ENCODE measurements at places on chromosomes 6 and 20. TPM values are rescaled to one million over a fixed set of nuclear protein-coding genes. Genes with fewer than 3 reads are reported as not detected.

The SLC22A3 gene
- total RNA-seq = 2.4 TPM

The ADGRB3 gene
- total RNA-seq = not detected

The LST1 gene
- not detected for total RNA-seq

The TRAPPC3L gene
- total RNA-seq = not detected

The ZNF391 gene
- 4.0 TPM for total RNA-seq

The PLN gene
- not detected for total RNA-seq

The ARFGEF3 gene
- total RNA-seq = 5.5 TPM

The BRPF3 gene
- total RNA-seq = 8.9 TPM

The GABRR1 gene
- total RNA-seq = not detected

DNA sequence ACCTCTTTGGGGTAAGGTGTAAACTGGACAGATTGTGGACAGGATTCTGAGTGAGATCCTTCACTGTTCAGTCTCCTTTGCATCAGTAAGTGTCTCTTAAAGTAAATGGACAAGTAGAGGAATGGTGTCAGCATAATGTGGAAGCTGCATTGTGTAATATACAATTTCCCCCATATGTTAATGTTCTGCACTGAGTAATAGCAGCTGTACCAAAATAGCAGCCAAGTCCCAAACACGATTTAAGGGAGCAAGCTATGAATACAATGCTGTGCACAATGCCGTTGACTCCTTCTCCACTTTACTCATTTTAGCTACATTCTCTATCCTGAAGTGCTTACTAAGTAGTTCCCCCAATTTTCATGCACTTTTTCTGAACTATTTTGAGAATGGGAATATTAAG, 21.1 kb upstream of the TRIM26 start:
- no peak for DNase-seq

- no peak for DNase-seq
Measured at GRCh38 chr6:144649085-144649484, 363.9 kb downstream of the UTRN start.

GRCh38 chr6:169097381-169097959, 156.2 kb downstream of the THBS2 start:
- peak; percentile 78 for DNase-seq

- peak; percentile 71 for DNase-seq
Measured at GRCh38 chr20:63434599-63435378, 37.7 kb downstream of the KCNQ2 start.

GRCh38 chr6:11397622-11398450, 139.7 kb upstream of the TMEM170B start:
- no peak for DNase-seq

GRCh38 chr6:1606780-1607515, 2.8 kb upstream of the FOXC1 start:
- DNase-seq = no peak

GRCh38 chr6:14149053-14149738, 31.6 kb downstream of the CD83 start:
- DNase-seq = no peak

DNA sequence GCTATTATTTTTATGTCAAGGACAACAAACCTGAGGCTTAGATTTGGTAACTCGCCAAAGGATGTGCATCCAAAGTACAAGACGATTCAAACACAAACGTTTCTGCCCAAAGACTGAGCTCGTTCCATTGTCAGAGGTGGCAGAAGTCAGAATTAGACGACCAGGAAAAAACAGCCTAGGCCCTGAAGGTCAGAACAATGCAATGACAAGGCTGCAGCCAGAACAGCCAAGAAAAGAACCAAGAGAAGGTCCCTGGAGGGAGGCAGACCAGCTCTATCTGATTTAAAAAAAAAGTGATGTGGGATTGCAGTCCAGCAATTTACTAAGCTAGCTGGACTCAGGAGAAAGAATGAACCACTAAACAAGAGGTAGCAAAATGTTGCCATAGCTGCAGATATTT, 54.2 kb downstream of the NCOA7 start:
- no peak for DNase-seq

- no peak for DNase-seq
Measured at GRCh38 chr20:2246069-2246491, 49.7 kb upstream of the TGM3 start.

GRCh38 chr6:422433-423054, 31.0 kb downstream of the IRF4 start:
- peak; percentile 98 for DNase-seq

GRCh38 chr6:152695372-152696045, 2.2 kb upstream of the MYCT1 start:
- DNase-seq = no peak

GRCh38 chr6:53724501-53724900, 58.9 kb upstream of the KLHL31 start:
- DNase-seq = no peak

DNA sequence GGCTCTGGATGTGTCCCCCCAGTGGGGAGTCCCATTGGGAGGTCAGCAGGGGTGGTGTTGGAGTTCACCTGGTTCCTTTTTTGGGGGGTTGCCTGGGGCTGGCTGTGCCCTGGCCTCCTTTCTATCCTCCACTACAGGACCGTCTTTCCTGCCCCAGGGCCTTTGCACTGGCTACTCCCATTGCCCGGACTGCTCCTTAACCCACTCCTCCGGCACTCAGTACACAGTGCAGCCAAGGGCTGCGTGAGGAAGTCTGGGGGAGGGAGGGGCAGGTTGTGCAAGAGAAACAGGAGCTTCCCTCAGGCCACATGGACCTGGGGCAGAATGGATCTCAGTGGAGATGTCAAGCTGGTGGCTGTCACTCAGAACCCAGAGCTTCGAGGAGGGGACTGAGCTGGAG, 429.3 kb upstream of the SULF2 start:
- no peak for DNase-seq

DNA sequence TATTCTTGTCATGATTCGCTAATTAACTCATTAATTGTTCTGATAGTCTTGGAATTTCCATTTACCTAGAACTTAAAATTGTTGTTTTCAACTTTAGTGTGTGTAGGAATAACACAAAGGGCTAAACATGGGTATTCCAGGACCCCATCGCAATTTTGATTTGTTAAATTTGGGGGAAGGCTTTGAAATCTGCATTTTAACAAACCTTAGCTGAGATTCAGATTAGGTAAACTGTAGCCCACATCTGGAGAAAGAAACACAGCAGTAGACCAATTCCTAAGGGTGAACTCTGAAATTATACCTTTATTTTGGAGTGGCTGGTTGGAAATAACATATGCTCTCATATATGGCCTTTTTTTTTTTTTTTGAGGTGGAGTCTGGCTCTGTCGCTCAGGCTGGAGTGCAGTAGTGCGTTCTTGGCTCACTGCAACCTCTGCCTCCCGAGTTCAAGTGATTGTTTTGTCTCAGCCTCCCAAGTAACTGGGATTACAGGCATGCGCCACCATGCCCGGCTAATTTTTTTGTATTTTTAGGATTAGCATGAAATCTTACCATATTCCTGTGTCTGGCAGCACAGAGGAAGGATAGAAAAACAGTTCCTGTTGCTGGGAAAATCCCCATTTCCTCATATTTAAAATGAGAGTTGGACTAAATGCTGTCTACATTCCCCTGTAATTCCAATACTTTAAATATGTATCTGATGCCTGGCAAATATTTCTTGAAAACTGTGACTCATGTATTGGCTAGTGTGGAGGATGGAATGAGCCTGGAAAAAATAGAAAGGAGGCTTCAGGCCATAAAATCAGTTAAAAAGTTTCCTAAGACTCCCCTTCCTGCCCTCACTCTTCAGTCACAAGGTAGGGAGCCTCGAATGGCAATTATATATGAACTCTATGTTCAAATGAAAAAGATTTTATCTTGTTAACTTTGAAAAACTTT, 96.7 kb upstream of the FAM184A start:
- DNase-seq = no peak

GRCh38 chr6:155084431-155085123, 89.5 kb downstream of the TIAM2 start:
- peak; percentile 83 for DNase-seq

DNA sequence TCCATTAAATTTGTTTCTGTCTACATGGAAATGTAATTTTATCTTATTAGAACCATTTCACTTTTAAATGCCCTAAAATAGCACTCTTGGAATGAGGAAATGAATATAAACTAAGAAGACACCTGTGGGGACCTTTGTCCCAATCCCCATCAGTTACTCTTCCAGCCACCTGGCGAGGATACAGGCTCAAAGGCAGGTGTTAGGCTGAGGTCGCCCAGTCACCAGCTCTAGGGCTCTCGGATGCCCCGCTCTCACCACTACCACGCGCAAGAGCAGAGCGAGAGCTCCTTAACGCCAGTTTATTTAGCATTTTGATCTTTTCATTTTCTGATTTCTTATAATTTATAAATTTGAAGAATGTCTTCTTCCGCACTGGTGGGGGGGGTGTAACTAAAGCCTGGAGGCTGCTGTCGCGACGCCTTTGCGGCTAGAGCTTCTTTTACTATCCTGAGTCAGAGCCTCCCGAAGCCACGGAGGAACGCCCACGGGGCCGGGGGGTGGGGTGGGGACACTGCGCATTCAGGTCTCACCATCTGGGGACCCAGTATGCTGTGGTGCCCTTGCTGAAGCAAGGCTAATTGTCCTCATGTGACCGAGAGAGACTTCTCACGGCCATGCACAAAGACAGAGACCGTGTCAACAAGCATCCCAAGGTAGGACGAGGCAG, 38.7 kb upstream of the AFDN start:
- DNase-seq = no peak

DNA sequence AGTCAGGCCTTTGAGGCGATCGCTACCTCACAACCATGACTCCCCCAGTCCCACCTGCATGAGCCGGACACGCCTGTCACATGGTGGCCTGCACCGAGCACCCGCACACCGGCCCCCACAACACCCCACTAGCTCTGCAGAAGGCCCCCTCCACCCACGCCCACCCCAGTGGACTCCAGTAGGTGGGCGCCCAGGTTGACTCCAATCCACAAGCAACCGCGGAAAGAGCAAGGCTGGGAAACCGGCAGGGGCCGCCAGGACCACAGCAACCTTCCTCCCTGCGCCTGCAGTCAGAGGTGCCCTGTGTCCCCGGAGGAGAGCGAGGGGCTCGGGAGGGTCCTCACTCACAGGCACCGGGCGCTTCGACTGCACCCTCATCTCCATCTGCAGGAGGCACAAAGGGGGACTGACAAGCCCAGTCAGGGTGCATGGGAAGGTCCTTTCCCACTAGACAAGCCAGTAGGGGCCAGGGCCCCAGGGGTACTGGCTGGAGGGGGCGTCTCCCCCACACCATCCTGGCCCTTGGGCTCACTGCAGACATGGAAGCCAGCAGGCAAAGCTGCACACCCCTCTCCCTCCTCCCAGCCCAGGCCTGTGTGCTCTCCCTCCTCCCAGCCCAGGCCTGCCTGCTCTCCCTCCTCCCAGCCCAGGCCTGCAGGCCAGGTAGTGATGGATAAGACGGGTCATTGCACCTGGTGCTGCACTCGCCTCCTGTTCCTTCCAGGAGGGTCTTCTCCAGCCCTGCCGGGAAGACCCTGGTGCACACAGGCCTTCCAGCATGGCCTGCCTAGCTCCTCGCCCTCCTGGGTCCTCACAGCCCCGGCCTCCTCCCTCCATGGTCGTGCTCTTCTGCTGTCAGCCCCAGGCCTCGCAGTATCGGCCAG, 137.2 kb downstream of the DLL1 start:
- DNase-seq = no peak

DNA sequence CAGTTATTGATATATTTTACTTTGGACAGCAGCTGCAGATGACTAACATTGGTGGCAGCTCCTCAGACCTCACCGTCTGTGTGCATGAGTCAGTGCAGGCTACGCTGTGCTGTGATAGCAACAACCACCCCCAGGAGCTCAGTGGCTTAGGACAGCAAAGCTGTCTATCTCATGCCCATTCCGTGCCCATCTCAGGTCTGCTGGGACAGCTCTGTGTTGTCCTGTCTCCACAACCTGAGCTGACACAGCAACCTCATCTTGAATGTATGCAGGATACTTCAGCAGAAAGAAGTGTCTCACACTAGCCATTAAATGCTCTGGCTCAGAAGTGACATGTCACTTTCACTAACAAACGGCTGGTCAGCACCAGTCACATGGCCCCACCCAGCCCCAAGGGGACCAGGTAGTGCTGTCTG, 47.7 kb downstream of the BANF2 start:
- DNase-seq = peak; percentile 58

GRCh38 chr6:36853325-36853724, 14.1 kb upstream of the CPNE5 start:
- DNase-seq = no peak

Data from Caki2 (cell line).